ENCODE measurements at places on chromosomes 4 and X. TPM values are rescaled to one million over a fixed set of nuclear protein-coding genes. Genes with fewer than 3 reads are reported as not detected.
A peak's percentile ranks its signal among the peaks of the same experiment; 100 is the strongest.

HSFX4 gene
- not detected for total RNA-seq

VEGFC gene
- 51.2 TPM for total RNA-seq

DCAF8L1 gene
- not detected for total RNA-seq

AMTN gene
- total RNA-seq = 0.45 TPM

CHM gene
- 13.5 TPM for total RNA-seq

PGAM4 gene
- 1.4 TPM for total RNA-seq

GEMIN8 gene
- 10.7 TPM for total RNA-seq

ADH7 gene
- total RNA-seq = not detected

IL3RA gene
- total RNA-seq = not detected

CLDN34 gene
- not detected for total RNA-seq

BST1 gene
- total RNA-seq = 0.43 TPM

CCKAR gene
- total RNA-seq = not detected

DNA sequence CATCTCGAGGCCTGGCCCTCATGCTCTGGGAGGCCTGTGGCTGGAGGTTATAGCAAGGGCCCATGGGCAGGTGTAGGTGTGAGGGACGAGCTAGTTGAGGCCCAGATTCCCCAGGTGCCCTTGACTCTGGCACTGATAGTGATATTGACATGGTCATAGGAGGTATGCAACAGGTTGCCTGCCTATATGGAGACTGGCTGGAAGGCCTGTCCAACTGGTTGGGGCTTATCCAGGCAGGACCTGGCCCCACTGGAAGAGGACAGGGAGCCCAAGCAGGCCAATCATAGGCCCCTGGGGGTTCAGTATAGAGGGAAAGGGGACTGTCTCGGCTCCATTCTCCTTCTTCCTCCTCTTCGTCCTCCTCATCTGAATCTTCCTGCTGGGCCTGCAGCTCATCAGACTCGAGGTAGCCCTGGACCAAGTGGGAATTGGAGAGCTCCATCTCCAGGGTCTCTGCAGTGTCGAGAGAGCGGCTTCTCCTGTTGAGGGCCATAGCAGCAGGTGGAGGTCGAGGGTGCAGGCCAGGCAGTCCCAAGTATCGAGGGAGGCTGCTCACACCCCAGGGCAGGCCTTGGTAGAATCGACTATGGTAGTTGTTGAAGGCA is 15.3 kb downstream of the AMER1 start:
- no peak for DNase-seq

GRCh38 chr4:185803022-185803421 is 9.0 kb downstream of the SORBS2 start:
- DNase-seq = no peak

DNA sequence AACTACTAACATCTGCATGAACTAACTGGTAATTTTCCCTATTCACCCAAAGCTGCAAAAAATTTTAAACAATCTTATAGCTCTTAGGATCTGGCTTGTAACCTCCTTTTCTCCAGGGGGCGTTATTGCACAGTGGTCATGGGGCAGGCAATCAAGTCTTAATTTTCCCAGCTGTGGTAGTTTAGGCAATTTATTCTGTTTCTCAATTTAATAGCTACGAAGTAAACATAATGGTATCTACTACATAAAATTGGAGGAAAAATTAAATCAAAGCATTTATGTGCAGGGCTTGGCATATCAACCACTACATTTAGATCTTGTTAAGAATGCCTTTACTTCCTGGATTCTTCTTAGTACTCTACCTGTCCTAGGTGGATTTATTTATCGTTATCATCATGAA is 137.4 kb upstream of the GUCY1A1 start:
- no peak for DNase-seq

DNA sequence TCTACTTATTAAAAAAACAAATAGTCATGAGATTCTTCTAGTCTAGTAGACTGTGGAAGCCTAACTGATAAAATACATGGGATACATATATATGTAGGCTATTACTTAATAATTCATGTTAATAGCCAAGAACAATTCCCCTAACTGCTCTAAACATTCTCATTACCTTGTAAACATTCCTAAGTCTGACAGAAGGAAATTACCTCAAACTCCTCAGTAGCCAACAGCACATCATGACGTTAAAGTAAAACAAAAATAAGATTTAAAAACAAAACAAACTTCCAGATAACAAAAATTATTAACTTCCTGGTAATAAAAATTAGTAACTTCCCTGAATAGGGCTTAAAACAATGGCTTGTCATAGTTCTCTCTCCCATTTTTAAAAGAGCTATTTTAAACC is 109.2 kb downstream of the WDFY3 start:
- DNase-seq = no peak

DNA sequence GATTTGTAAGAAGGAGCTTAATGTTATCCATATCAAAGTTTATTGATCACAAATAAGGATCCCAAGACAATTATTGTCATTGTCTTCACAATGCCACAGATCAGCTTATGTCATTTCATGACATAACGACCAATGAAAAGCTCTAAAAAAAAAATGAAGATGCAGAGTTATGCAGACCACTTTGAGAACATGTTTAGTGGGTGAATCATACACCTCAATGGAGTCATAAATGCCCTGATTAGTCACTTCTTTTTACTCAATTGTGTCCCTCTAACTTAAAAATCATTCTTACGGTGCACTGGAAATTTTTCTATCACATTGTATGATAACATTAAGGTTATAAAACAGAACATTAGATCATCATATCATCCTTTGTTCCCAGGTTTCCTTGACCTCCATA is 87.6 kb upstream of the GABRG1 start:
- peak; percentile 76 for DNase-seq

DNA sequence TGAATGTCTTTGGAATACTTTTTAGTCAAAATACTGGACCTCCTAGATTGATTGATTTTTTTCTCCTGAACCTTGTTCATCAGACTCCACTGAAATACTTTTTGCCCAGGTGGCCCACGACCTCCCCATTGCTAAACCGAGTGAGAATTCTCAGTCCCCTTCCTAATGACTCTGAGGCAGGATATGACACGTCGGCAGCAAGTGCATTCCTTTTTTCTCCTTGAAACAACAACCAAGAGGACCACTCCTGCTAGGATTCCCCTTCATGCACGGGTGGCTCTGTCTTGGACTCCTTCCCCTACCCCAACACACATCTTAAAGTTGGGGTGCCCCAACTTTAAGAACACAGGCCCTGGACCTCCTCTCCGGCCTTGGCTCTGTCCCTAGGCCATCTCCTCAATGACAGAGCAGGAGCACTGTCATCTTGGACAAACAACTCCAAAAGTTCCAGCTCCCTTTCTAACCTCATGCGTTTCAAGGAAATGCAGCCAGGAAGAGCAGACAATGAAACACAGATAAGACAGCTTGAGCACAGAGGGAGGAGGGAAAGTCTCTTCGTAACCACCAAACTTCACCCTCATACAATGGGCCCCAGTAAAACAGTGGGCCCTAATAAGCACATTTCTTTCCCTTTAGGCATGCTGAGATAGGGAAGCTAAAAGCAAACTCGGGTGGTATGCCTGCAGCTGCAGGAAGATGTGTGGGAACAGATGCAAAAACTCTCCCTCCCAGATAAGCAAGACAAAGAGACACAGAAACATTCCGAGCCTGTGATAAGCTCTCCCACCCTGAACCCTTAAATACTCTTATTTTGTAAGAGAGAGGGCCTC is 33.9 kb downstream of the ZBTB49 start:
- DNase-seq = peak; percentile 39

GRCh38 chrX:69060631-69061408 is 104.4 kb downstream of the PJA1 start:
- DNase-seq = peak; percentile 4

- DNase-seq = no peak
These were observed 46.9 kb downstream of the KIF4A start for GRCh38 chrX:70336767-70337166.

DNA sequence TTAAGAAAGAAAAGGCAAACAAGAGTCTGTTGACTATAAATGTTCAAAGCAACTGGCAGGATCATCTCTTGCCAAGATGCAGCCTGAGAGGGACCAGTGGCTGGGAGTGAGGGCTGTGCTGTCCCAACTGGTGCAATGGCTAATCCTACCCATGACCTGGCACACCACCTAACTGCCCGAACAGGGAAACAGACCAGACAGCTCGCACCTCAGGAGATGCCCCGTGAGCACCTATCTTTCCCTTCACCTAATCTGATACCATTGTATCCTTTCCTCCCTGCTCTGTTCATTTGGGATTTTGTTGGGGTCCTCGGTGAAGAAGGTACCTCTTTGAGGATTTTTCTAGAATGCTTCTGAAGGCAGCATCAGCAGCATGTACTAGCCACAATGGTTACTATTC is 206.5 kb upstream of the MAMLD1 start:
- no peak for DNase-seq

GRCh38 chrX:41406201-41406600 is 40.9 kb upstream of the NYX start:
- peak; percentile 33 for DNase-seq

- DNase-seq = no peak
These were observed 231.7 kb upstream of the PGRMC2 start for GRCh38 chr4:128519163-128519830.

- DNase-seq = no peak
These were observed 7.3 kb downstream of the TSR2 start for GRCh38 chrX:54447461-54447860.

DNA sequence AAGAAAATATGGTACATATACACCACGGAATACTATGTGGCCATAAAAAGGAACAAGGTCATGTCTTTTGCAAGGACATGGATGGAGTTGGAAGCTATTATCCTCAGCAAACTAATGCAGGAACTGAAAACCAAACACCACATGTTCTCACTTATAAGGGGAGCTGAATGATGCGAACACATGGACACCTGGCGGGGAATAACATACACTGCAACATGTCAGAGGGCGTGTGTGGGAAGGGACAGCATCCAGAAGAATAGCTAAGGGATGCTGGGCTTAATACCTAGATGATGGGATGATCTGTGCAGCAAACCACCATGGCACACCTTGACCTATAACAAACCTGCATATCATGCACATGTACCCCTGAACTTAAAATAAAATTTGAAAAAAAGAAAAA is 19.5 kb upstream of the CNKSR2 start:
- DNase-seq = peak; percentile 18

DNA sequence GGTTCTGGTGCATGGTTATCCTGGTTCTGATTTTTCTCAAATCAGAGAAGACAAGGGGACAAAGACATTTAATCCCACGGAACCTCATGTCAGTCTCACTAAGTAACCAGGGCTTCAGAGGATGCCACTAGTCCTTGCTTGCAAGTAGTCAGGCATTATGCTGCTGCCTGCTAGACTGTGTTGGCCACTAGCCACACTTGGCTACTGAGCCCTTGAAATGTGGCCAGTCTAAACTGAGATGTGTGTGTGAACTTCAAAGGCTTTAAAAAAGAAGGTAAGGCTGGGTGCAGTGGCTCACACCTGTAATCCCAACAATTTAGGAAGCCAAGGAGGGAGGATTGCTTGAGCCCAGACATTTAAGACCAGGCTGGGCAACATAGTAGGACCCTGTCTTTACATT is 48.6 kb upstream of the IGFBP7 start:
- no peak for DNase-seq

- DNase-seq = peak; percentile 84
These were observed at the start of gene SGMS2 for GRCh38 chr4:107824350-107825071. SGMS2 (plus strand) TSS chr4:107824932; CDS start chr4:107895554, 70,622 bp downstream.

GRCh38 chr4:168923526-168924194 is 86.4 kb downstream of the CBR4 start:
- DNase-seq = peak; percentile 56

DNA sequence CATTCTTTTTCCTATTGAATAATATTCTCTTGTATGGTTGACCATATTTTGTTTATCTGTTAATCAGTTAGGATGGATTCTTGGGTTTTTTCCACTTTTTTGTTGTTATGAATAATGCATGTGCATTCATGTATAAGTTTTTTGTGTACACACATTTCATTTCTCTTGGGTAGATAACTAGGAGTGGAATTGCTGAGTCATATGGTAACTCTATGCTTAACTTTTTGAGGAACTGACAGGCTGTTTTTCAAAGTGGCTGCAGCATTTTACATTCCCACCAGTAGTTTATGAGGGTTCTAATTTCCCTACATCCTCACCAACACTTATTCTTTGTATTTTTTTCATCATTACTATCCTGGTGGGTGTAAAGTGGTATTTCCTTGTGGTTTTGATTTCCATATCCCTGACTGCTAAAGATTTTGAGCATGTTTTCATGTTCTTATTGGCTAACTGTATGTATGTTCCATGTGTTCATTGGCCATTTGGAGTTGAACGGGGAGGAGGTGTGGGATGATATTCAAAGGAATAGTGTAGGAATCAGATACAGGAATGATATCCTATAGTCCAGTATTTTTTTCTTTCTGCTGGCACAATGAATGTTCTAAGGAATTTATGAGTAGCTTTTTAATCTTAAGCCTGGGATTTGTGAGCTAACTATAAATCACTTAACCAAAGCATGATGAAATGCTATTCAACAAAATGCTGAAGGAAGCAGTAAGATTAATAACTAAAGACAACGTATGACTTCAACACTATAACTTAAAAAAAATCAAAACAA is 114.3 kb downstream of the AMELX start:
- no peak for DNase-seq

DNA sequence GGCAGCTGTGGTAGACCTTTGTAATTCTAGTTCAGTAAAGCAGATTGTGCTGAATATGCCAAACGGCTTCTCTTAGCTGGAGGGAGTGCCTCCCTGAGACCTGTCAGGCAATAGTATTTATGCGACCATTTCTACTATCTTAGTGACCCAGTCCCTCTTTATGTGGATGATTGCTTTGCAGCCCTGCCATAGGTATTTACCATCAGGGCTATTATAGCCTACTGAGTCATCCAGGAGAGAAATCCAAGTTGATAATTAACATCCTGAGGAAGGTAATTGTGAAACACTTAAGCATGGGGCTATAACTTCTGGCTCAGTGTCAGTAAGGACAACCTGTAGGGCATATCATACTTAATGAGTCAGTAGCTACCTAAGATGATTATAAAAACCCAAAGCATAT is 103.9 kb upstream of the MAOA start:
- no peak for DNase-seq

- DNase-seq = peak; percentile 78
These were observed at the start of gene AR for GRCh38 chrX:67543818-67544217. AR (plus strand) TSS chrX:67544021; CDS start chrX:67545147, 1,126 bp downstream.

DNA sequence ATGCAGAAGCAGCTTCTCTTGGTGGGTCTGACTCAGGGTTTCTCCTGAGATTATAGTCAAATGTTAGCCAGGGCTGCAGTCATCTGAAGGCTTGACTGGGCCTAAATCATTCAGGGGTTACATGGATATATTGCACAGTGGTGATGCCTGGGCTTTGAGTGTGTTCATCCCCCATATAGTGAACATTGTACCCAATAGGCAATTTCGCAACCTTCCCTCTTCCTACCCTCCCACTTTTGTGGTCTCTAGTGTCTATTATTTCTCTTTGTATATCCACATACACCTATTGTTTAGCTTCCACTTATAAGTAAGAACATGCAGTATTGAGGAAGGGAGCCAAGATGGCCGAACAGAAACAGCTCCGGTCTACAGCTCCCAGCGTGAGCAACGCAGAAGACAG is 90.3 kb upstream of the CAMK2D start:
- no peak for DNase-seq

Measured in HT1080 (cell line).